Activated CD4-positive, alpha-beta T cell treated with anti-CD3 and anti-CD28 coated beads, Interleukin-2, amount 10 ng/mL, durations not matched to agents 7 days and 5 days (primary cell): ENCODE measurements at places on chromosomes 12 and 14.
A peak's percentile ranks its signal among the peaks of the same experiment; 100 is the strongest.

DNA sequence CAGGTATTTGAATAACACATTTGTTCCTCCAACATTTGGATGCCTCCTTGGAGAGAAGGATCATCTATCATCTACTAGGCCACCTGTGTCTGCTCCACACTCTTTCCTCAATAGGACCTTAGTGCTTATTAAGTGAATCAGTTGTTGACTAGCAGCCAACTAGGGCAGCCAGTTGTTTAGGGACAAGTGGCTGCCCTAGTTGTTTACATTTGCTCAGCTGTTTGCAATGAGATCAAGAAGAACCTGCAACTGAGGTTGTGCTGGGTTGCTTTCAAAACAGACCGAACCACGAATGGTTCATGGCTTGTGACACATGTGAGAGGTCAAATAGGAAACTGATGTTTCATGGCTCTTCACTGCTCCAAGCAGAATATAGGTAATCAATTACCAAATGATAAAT lies 53.8 kb downstream of the TMCC3 start:
- no peak for DNase-seq

- no peak for DNase-seq
These were observed 127.2 kb downstream of the CMAS start for GRCh38 chr12:22173177-22173576.

DNA sequence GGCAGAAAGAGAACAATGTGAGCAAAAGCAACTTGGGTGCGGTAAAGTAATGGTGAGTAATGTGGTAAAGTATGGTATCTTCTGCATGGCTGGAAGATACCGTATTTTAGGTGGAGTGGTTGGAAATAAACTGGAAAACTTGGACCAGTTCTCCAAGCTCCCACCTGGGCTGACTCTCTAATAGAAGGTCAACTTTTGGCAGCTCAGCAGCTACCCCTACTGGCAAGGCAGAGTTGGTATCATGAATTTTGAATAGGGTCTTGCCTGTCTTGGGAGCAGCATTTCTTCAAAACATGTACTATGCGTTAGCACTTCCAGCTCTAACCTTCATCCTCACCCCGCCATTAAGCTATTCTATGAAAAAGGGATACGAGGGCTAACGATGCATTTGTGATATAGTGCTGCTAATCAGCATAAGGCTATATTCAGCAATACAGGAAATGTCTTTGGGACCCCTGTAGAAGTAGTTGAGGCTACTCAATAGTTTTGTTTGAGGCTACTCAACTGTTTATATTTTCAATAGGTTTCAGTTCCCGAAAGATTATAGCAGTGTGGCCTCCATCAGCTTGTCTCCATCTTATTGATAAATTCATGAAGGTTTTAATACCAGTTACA lies 276.3 kb upstream of the FAR2 start:
- DNase-seq: peak; percentile 11

DNA sequence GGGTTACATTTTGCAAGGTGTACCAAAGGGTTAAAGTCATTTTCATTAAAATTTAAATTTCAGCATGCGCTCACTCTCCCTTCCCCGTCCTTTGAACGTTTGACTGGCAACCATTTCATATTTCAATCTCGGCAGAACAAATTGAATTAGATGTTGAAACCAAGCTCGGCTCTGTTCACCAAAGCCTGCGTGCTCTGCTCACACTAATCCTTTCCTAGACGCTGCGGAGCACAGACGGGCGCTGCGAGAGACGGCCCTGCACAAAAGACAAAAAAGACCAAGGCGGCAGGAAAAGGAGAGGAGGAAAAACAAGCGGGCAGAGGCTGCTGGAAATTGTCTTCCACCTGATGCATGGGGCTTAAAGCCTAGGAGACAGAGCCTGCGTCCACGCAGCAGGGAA lies 149.3 kb downstream of the RBM19 start:
- DNase-seq: no peak
